ENCODE measurements at places on chromosomes 11 and 22.

DNA sequence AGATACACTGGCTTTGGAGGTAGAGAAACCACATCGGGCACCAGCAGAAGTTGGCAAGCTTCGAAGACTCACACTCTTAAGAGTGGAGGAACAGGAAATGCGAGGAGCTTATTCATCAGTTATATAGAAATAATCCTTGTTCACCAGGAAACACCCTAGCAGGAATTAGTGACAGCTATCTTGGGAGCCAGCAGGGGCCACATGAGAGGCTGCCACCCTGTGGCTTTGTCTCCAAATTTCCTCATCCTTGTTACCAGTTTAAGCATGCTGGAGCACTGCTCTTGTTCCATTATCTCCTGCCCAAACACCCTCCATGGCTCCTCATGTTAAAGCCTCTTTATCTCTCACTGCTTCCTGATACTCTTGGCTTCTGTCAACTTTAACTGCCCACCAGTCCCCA, 131.0 kb downstream of the PLEKHA7 start:
- DNase-seq, result no peak

DNA sequence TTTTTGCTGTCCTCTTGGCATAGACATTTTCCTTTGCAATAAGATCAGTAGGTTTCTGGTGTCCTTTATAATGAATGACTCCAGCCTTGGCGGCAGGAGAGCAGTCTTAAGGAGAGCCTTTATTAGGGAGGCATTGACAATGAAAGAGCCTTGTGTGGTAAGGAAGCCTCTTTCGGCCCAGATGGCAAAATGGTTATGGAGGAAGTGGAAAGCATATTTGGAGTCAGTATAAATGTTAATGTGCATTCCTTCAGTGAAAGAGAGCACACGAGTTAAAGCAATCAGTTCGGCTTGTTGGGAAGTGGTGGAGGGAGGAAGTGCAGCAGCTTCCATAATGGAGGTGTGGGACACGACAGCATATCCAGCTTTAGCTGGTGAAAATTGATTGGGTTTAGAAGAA, 18.1 kb upstream of the ANO1 start:
- no peak for DNase-seq

DNA sequence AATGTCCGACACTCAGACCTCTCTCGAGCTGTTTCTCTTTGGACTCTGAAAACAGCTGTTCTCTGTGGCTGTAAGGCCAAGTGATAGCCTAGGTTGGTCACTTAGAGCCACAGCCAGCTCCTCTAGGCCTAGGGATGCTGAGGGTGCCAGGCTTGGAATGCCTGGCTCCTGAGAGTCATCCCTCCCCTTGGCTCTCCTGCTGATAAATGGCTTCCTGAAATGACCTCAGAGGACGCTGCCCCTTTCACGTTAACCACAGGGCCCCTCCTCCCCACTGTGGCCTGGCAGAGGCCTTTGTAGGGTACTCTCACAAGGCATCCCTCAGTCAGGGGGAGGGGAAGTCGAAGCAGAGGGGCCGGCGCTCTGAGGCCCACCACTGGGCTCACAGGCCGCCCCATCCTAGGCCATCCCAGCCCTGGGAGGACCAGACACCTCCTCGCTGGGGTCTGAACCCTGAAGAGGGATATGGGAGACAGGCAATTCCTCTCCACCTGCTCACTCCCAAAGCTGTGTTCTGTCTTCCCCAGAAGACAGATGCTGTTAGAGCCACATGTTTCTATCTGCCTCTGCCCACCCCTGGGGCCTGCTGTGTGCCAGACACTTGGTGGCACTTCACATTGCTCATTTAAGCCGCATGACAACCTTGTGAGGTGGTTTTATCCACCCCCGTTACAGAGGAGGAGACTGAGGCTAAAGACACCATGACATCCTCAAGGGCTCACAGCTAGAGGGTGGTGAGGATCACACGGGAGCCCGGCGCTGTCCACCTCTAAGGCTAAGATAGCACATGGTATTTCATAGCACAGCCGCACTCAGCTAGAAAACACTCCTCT, 50.9 kb downstream of the ARFGAP3 start:
- no peak for DNase-seq

DNA sequence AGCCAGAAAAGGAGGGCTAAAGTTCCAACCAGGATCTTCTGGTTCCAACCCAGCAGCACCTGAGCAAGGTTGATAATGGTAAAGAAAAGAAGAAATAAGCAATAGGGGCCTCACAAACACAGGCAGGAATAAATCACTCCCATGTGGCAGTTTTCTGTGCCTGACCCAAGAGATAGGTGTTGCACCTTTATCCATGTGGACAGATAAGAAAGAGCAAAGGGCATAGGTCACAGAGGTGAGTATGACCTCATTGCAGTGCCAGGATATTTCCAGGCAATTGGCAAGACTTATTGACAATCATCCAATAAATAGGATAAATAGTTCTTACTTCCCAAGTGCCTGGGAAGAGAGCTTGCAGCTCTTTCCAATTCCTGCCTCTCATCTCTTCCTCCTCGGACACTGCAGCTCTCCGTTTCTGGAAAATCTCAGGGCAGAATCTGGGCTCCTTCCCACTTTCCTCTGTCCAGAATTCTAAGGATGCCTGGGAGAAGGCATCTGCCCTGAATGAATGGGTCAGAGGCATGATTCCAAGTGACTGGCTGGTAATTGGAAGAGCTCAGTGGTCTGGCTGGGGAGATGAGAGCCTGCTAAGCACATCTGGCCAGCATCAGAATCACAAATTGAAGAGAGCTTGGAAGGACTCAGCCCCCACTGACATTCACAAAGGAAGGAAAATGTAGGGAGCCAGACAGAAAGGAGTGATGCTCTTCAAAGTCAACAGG, 14.5 kb upstream of the LRRC55 start:
- DNase-seq, result no peak

GRCh38 chr22:22711532-22711913, 67.1 kb downstream of the GGTLC2 start:
- DNase-seq, result no peak

DNA sequence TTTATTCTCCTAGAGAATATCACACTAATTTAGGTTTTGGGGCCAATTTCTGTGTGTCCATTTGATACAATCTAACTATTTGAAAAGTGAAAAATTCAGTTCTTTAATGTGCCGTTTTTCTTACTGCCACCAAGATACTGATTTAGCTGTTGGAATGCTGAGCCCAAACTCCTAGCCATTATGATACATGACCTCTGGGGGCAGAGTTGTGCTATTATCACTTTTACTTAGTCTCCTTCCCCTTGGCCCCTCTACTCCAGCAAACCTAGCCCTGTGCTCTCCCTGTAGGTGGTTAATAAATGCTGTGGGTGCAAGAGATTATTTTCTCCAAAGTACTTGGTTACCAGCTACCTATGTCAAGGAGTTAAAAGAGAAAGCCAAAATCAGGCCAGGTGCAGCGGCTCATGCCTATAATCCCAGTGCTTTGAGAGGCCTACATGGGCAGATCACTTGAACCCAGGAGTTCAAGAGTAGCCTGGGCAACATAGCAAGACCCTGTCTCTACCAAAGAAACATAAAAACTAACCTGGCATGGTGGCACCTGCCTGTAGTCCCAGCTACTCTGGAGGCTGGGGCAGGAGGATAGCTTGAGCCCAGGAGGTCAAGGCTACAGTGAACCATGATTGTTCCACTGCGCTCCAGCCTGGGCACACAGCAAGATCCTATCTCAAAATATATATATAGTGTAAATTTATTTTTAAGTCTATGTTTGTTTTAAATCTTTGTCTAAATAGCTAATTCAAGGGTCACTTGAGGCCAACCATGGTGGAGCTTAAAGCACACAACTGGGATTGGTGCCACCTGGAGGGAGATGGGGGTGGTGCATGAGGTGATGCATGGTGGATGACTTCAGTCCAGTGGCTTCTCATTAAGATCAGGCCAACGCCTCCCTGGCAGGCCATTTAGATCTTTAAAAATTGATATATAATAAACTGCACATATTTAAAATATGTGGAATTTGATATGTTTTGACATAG, 193.2 kb upstream of the PLET1 start:
- peak; percentile 48 for DNase-seq

GRCh38 chr11:104602643-104603042, 295.6 kb downstream of the CASP12 start:
- no peak for DNase-seq

- no peak for DNase-seq
Measured at GRCh38 chr22:33684087-33684486, 236.2 kb downstream of the LARGE1 start.

DNA sequence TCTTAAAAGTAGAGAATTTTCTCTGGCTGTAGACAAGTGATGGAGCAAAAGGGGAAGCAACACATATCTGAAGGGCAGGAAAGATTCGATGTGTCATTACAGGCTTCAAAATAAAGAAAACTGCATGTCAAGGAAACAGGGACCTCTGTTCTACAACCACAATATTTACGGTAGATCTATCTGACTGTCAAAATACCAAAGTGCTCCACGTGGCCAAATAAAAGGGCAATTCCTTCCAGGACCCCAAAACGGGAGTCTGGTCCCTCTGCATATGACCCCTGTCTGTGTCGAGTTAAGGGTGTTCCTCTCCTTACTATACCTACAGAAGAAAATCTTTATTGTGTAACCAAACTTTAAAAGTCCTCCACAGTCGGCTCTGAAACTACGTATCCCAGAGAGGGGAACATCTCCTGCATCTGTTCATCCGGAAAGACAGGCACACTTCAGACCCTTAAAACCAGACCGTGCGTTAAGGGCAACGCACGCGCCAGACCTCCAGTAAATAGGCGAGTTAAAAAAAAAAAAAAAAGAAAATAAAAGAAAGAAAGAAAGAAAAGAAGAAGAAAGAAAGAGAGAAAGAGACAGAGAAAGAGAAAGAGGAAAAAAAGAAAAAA, 756 bp downstream of the CLNS1A start:
- DNase-seq, result peak; percentile 26

GRCh38 chr22:27534720-27535125, 266.8 kb downstream of the MN1 start:
- no peak for DNase-seq

DNA sequence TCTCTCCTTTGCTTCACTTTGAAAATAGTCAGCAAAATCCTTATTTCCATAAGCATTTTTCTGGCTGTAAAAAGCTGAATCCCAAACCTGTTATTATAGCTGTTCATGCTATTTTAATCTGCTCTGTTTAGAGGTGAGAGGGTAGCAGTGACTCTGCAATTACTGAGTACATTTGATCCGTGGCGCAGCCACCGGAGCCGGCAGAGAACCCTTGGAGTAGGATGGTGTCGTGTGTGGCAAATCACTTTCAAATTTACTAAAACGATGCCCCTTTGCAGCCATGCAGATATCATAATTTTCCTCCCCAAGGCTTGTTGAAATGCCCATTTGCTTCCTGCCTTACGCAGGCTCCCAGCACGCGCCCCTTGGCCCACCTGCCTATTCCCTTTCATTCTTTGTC, 69.6 kb downstream of the ZBTB16 start:
- no peak for DNase-seq

GRCh38 chr22:23394525-23395326, 185.4 kb downstream of the IGLL1 start:
- no peak for DNase-seq
